ENCODE measurements at places on chromosomes 2 and 18. TPM values are rescaled to one million over a fixed set of nuclear protein-coding genes. Genes with fewer than 3 reads are reported as not detected.

DNA sequence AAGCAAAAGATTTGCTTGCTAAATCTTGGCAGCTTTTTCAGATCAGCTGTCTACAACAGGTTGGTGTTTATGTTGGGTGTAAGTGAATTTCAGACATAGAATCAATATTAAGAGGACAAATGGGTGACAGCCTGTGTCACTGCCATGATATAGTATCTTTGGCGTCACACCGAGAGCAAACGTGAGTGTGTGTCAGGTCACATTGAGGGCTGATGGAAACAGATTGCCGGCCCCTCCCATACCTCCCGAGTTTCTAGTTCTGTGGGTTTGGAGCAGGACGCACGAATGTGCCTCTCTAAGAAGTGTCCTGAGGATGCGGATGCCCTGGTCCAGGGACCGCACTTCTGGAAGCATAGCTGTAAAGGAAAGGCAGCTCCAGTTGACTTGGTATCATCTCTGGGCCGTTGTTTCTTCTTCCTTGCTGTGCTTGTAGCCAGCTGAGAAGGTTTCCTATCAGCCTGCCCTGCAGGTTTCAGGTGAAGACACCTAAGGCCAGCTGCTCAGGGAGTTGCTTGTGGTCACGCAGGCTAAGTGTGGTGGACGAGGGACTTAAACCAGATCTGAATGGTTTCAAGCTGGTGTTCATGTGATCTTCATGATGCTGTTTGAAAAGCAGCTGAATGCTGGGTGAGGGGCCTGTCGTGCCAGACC, 6.4 kb downstream of the AGAP1 start:
- no peak for DNase-seq

DNA sequence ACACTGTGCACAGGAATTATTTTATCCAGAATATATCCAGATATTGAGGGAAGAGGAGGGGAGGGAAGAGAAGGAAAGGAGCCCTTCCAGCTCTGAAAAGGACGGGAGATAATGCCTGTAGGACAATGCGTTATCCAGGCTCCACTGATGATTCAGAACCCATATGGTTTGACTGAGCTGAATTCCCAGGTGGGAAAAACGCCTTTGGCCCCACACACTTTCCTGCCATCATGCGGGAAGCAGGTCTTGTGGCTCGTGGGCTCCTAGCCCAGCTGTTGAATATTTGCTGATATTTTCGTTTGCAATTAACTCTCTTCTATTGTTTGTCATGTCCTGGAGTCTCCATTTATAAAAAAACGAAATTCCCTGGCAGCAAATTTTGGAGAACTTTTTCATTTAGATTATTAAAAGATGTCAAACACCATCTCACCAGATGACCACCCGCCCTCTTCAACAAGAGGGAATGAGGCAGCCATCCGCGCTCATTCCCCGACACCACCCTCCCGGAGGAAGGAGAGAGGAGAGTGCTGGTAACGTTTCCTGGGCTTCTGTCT, 8.9 kb downstream of the COL6A3 start:
- DNase-seq = no peak

The TRABD2A gene
- total RNA-seq = 0.73 TPM

GRCh38 chr2:143700865-143701264, 571.6 kb downstream of the ARHGAP15 start:
- no peak for DNase-seq

The RGPD3 gene
- total RNA-seq = 0.16 TPM

DNA sequence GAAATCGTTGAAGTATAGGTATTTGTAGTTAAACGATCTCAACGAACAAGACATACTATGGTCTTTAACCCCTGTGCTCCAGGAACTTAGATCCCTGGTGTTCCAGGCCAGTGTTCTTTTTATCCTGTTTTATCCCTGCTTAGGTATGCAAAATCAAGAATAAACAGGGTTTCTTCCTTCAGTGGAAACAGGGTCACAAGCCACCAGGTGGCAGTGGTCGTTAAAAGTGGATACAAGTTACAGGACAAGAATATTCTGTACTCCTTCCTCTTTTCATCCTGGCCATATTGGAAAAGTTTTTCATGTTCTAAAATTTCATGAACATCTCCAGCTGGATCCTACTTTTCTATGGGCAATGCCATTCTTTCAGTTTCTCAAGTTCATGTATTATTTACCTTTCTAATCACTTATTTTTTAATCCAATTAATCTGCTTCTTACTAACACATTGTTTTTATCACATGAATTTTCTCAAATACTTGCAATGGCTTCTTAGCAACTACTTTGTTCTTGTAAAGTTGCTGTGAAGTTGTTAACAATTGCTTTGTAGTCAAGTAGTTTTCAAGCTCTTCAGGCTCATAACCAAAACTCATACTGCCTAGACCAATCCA, 16.4 kb upstream of the HNMT start:
- peak; percentile 83 for DNase-seq

GRCh38 chr2:168190590-168191336, 56.6 kb downstream of the STK39 start:
- no peak for DNase-seq

The LRPPRC gene
- total RNA-seq = 83.9 TPM

- no peak for DNase-seq
These were observed 45.9 kb upstream of the NYAP2 start for GRCh38 chr2:225353579-225354085.
